ENCODE measurements at places on chromosomes 13 and 19.
A peak's percentile ranks its signal among the peaks of the same experiment; 100 is the strongest.

- no peak for DNase-seq
Observed at GRCh38 chr13:42549552-42549936, 24.4 kb upstream of the TNFSF11 start.

DNA sequence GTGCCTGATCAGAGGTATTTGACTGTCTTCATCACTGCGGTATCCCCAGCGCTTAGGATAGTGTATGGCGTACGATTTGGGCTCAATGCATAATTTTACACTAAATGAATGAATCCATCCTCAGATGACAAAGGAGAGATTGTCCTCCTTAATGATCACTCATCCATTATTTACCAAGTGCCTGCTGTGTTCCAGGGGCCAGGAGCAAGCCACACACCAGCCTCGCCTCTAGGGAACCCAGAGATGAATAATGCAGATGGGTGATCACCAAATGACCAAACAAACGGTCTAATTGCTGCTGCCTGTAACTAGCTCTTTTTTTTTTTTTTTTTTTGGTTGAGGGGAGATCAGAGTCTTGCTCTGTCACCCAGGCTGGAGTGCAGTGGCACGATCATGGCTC lies 5.9 kb upstream of the GPR32 start:
- no peak for DNase-seq

DNA sequence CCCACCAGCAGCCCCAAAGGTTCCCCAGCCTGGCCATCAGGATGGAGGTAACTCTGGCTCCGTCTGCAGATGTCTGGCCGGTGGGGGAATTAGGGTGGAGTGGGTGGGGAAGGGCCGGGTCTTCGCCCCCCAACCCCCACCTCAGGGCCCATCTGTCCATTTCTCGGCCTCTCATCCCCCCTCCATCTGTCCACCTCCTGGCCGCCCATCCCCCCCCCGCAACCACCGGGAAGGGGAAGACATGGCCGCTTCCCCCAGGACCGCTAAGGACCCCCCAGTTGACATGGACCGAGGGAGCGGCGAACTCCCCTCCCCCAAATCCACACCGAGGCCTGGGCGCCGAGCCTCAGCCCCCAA lies 793 bp downstream of the LRFN1 start:
- DNase-seq = no peak

DNA sequence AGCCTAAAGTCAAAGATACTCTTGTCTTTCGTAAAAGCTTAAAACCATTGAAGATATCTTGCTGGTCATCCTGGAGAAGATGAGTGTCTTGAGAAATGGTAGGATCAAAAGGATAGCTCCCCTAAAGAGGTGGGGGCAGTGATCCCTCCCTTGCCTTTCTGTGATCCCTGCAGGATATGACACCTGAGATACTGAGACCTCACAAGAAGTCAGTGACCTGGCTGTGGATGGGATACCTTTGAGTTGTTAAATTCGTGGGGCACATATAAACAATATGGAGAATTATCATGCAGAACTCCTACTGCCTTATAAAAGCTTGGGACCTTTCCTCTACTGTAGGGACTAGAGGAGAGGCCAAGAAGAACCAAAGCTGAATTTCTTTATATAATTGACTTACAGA lies 21.4 kb downstream of the STOML3 start:
- no peak for DNase-seq

DNA sequence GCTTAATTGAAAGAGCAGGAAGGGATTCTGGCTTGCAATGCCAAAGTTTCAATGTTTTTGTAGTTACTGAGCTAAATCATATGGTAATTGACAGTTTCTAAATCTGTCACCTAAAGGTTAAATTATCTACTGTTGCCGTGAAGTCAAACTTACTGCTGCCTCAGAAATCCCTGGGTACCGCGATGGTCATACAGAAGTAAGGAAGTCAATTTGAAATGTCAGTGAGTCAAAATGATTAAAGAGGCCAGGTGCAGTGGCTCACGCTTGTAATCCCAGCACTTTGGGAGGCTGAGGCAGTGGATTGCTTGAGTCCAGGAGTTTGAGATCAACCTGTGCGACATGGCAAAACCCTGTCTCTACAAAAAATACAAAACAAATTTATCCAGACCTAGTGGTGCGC lies 48.8 kb upstream of the TPM4 start:
- no peak for DNase-seq

DNA sequence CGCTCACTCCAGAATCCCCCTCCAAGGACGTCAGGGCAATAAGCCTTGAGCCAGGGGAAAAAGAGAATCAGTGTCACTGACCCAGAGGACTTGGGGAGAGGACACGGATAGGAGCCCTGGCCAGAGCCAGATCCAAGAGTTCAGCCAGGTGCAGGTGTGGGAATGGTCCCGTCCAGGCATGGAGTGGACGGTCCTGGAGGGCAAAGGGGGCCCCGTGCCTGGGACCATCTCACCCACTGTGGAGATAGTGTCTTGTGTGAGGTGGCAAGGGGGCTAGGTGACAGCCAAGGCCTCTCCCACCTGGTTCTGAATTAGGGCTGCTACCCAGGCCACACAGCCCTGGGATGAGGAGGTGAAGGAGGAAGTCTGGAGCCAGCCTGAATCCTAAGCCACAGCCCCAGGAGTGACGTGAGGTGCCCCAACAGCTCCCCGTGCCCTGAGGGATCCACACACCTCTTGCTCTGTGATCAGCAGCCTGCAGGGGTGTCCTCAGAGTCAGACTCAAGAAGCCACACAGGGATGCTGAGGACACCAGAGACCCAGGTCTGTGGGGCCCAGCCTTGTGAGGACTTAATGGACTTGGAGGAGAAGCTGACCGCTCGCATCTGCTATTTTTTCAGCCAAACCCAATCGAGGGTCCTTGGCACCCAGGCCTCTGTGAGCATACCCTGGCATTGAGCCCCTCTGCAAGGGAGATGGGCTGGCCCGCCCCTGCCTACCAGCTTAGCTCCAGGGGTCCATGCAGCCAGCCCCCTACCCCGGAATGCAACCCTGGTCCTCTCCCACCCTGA lies 16.4 kb upstream of the ZNF14 start:
- DNase-seq = no peak

- DNase-seq = peak; percentile 68
Observed at GRCh38 chr19:39474139-39474620, 6.5 kb upstream of the TIMM50 start.
